NCI-H69 (cell line): ENCODE measurements at places on chromosomes 16 and 17.

DNA sequence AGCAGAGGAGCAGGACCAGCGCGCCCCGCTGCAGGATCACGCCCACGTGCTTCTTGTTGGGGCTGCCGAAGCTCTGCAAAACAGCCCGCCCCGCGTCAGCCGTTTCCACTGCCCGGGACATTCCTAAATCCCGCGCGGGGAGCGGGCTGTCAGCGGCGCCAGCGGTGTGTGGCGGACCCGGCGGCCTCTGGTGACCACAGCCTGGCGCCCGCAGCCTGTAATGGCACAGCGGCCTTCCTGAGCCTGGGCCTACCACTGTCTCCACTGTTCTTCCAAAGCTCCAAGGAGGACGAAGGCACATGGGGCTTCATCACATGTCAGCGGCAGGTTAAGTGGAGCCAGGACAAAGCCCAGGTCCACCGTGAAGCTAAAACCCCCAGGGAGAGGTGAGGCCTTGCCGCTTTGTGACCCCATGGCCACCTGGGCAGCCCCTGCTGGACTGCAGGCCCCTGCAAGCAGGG is 2.5 kb downstream of the SLC47A2 start:
- DNase-seq = no peak

DNA sequence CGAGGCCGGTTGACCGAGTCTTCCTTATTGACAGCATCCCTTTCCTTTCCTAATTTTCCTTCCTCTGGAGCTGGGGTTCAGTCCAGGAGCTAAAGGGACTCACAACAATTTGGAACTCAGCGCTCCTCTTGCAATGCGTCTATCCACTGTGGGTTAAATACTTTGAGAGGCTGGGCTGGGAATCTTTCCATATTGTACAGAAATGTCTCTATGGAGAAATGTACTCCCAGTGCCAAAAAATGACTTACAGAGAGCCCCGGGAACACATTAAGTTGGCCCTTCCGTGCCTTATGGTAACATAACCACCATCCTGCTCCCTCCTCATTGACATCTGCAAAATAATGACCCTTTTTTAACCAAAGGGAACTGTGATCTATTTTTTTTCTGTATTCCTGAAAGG is 192.8 kb downstream of the FTO start:
- no peak for DNase-seq

- no peak for DNase-seq
Measured at GRCh38 chr17:39782481-39782880, 44.7 kb downstream of the GRB7 start.

GRCh38 chr16:66395806-66396555 is 29.5 kb downstream of the CDH5 start:
- DNase-seq = no peak

GRCh38 chr17:76845541-76846017 is 22.6 kb upstream of the MGAT5B start:
- DNase-seq = peak; percentile 24

DNA sequence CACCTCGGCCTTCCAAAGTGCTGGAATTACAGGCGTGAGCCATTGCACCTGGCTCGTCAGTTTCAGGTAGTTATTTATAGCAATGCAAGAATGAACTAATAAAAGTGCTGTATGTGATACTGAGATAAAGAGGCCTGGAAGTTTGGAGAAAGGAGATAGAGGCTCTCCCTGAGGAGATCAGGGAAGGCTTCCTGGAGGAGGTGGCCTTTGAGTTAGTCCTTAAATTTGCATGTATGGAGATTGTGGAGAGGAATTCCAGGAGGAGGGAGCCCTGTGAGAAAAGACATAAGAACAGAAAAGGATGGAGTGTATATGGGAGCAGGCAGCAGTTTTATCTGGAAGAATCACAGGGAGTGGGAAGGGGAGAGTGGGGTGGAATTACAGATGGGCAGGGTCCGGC is 276.6 kb upstream of the EEF2KMT start:
- no peak for DNase-seq

- no peak for DNase-seq
Measured at GRCh38 chr17:55622547-55622946, 100.1 kb downstream of the TMEM100 start.

GRCh38 chr17:68682903-68683302 is 81.7 kb upstream of the FAM20A start:
- DNase-seq = peak; percentile 87

GRCh38 chr16:30805370-30806169 is 18.6 kb upstream of the ZNF629 start:
- DNase-seq = peak; percentile 94

GRCh38 chr16:79293836-79294460 is 306.6 kb downstream of the MAF start:
- no peak for DNase-seq

DNA sequence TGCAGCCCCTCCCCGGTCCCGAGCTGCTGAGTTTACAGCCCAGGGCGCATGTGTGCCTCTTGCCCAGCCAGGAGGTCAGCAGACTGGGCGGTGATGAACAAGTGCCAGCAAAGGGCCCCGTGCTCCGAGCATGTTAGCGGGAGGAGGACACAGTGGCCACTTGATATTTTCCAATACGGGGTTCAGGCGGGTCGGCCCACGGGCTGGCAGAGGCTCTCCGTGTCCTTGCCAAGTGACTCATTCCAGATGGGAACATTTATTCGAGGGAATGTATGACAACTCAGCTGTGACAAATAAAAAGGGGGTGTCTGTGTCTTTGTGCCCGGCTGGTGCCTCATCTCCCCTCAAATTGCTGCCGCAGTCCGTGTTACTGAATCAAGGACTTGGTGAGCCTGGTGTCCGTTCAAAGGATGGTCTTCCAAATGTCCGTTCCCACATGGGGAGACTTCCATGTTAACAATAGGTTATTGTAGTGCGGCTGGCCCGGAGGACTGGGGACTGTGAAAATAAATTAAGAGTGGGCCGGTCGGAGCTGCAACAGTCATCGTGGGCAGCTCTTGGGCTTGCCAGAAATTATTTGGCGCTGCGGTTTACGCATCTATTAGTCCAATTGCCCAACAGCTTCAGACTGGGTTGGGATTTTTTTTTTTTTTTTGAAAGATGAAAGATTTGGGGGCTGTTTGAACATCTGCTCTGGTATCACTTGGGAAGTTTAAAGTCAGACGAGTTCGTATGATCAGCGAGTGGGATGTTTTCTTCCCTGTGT is 174.0 kb upstream of the CIBAR2 start:
- DNase-seq = no peak

DNA sequence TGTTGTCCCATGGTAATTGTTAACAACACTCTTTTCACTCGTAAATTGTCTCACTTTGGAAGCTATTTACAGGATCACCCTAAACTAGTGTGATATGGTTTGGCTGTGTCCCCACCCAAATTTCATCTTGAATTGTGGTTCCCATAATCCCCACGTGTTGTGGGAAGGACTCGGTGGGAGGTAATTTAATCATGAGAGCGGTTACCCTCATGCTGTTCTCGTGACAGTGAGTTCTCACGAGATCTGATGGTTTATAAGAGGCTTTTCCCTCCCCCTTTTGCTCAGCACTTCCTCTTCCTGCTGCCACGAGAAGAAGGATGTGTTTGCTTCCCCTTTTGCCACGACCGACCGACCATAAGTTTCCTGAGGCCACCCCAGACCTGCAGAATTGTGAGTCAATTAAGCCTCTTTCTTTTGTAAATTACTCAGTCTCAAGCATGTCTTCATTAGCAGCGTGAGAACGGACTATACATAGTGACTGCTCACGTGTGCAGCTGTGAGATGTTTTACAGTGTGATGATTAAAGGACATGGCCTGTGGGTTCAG is 34.4 kb downstream of the DNAH3 start:
- DNase-seq = no peak

DNA sequence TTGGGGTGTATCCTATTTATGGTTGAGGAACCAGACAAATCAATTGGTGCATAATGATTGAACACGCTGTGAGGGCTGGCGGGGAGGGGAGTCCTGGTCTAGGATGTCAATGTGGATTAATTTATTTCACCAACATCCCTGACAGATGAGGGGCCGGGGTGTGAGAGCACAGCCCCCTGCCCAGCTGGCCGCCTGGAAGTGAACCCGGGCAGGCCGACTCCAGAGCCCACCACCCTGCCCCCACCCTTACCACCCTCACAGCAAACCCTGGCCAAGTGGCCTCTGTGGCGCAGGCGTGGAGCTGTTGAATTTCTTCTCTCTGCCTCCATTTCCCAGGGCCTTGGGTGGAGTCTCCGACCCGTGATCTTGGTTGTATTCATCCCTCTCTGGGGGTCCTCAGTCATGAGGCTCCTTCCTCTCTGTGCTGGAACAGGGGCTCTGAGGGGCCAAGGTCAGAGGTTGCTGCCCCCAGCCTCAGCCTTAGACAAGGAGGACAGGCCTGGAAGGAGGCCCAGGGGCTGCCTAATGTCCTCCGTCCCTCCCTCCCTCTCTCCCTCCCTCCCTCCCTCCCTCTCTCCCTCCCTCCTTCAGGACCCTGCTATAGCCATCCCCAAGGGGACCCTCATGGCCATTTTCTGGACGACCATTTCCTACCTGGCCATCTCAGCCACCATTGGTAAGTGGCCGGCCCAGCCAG is 12.6 kb downstream of the SLC12A3 start:
- no peak for DNase-seq

GRCh38 chr17:28737770-28738679 is 5.8 kb upstream of the TRAF4 start:
- DNase-seq = no peak

- no peak for DNase-seq
Measured at GRCh38 chr16:78648517-78648916, 549.1 kb downstream of the WWOX start.

DNA sequence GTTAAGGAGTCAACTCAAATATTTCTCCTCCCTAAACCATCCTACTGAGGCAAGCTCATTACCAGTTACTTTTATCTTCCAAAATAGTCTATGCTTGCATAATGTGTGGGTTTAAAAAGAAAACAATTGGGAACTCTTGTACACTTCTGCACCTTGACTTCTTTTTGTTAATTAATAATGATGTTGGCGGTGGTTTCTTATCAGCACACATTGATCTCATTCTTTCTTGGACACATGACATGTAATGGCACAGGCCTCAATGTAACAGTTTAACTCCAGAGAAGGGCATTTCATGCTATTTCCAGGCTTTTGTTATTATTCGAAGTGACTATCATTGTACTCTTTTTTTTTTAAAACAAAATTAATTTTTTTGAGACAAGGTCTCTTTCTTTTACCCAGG is 7.8 kb downstream of the PLCG2 start:
- DNase-seq = no peak

DNA sequence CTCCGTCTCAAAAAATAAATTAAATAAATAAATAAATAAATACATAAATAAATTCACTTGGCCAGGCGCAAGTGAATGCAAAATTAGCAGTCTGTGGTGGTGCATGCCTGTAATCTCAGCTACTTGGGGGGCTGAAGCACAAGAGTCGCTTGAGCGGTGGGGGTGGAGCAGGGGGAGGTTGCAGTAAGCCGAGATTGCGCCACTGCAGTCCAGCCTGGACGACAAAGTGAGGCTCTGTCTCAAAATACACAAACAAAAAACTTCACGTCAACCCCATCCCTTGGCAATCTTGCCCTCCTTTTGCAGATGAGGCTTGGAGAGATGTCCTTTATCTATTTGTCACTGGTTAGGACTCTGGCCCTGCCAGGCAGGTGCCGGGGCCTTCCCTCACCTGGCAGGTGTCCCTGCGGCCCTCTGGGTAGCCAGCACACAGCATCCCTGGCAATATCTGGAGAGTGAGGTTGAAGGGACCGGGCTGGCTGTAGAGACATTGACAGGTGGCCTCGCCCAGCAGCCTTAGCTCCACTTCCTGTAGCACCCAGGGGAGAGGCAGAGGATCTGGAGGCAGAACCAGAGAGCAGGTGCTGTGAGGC is 4.4 kb downstream of the PRSS36 start:
- DNase-seq = peak; percentile 45

GRCh38 chr17:4433515-4434031 is at the start of gene SPNS3:
Gene SPNS3 (plus strand): TSS chr17:4433940. CDS start chr17:4433968, 28 bp downstream.
- no peak for DNase-seq

GRCh38 chr16:88920618-88921590 is 54.4 kb upstream of the PABPN1L start:
- DNase-seq = peak; percentile 87

- DNase-seq = no peak
Measured at GRCh38 chr17:27157898-27158297, 136.0 kb upstream of the WSB1 start.

DNA sequence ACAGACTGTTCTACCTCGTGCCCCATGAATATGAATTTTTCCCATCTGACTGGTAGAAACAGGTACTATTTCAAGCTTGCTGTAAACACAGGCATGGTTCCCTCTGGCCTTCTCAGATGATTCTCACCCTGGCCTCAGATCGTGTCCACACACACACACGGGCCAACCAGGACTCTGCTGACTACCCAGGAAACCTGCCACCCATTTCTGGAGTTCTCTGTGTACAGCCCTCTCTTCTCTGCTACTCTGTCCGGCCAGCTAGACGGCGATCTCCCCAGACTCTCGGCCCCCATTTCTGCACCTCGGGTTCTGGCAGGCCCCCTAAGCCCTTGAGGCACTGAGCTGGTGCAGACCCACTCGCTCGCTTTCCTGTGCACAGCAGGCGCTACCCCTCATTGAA is 31.2 kb downstream of the RPA1 start:
- no peak for DNase-seq

- DNase-seq = no peak
Measured at GRCh38 chr17:63928172-63928666, 3.9 kb downstream of the CD79B start.

DNA sequence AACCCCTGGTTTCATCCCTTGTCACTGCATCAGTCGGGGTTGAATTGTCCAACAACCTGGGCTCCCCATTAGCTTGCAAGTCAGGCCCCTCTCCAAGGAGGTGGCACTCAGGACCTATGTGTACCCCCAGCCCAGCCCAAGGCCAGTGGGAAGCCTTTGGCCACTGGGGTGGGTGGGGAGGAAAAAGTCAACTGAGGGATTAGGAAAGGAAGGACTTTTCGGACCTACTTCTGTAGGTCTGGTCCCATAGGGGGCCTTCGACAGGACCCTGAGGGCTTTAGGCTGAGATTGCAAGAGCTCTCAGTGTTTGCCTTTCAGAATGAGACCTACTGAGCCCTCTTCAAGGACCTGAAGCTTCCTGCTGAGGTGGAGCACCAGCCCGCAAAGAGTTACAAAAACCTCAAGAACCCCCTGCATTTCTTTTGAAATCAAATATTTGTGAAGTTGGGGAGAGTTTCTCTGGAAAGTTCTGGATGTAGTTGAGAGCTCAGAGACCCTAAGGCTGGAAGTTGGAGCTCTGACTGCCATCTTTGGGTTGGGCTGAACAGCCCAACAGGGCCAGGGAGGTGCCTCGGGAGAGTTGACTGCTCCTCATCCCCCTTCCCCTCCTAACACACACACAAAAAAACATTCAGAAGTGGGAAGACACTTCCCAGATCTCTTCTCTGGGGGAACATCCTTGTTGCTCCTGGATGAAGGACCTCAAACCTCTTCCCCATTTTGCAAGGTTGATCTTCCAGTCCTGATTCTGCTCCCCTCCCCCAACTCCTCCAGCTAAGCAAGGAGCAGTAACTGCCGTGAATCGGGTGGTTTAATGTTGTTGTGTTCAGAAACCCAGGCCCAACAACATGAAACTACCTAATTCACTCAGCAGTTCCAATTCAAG is 5.8 kb upstream of the HOXB9 start:
- DNase-seq = no peak

- DNase-seq = no peak
Measured at GRCh38 chr17:8492121-8492520, 56.4 kb downstream of the NDEL1 start.

- DNase-seq = no peak
Measured at GRCh38 chr17:9179602-9180001, 158.3 kb downstream of the NTN1 start.

- peak; percentile 4 for DNase-seq
Measured at GRCh38 chr16:74601126-74601871, 5.6 kb downstream of the GLG1 start.
